ENCODE measurements at places on chromosomes 6 and 20. TPM values are rescaled to one million over a fixed set of nuclear protein-coding genes. Genes with fewer than 3 reads are reported as not detected.

The CTCFL gene
- total RNA-seq: not detected

The ESR1 gene
- total RNA-seq: 1.6 TPM

The RBBP9 gene
- 2.3 TPM for total RNA-seq

The HLA-DPA1 gene
- total RNA-seq: 40.5 TPM

The OOEP gene
- not detected for total RNA-seq

The MUC21 gene
- total RNA-seq: not detected

The MUC22 gene
- not detected for total RNA-seq

The DDO gene
- total RNA-seq: not detected

The USP49 gene
- total RNA-seq: 1.8 TPM

The TRIM10 gene
- total RNA-seq: not detected

The PGC gene
- not detected for total RNA-seq

The FAM83B gene
- not detected for total RNA-seq

The PTP4A1 gene
- 329 TPM for total RNA-seq

The BHLHE23 gene
- total RNA-seq: 0.44 TPM

The FAM209B gene
- 2.3 TPM for total RNA-seq

The TULP1 gene
- total RNA-seq: not detected

The FOXO3 gene
- total RNA-seq: 26.3 TPM

The ZNF391 gene
- total RNA-seq: 0.72 TPM

The MEI4 gene
- not detected for total RNA-seq

The SPATA2 gene
- 22.4 TPM for total RNA-seq

The NKAIN2 gene
- not detected for total RNA-seq

The KCNQ2 gene
- total RNA-seq: not detected

The RSPH4A gene
- total RNA-seq: 1.2 TPM

The ABHD16B gene
- not detected for total RNA-seq

The PPP1R11 gene
- total RNA-seq: 28.3 TPM

The ZBTB9 gene
- 7.1 TPM for total RNA-seq

The HDGFL1 gene
- not detected for total RNA-seq

The SEMG1 gene
- total RNA-seq: not detected
